ENCODE measurements at places on chromosomes 5 and 9.

DNA sequence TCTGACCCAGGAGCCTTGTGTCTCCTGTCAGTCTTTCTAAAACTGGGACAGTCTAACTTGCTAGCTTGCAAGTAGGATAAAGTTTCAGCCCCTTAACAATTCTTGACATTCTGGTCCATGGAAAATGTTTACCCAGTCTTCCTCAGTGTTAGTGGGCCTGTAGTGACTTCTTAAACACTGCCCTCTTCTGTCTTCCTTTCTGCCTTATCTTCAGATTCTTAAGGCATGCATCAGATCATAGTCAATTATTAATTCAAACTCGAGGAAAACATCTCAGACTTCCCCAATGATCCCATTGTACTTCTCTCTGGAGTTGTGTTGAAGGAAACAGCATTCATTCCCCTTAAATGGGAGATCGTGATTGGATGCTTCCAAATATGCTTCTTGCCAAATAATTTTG, 1199.8 kb downstream of the DTWD2 start:
- peak; percentile 14 for DNase-seq

- DNase-seq: no peak
Measured at GRCh38 chr5:152607401-152608160, 202.5 kb upstream of the NMUR2 start.

GRCh38 chr9:136105398-136106135, 10.5 kb upstream of the NACC2 start:
- DNase-seq: peak; percentile 66

DNA sequence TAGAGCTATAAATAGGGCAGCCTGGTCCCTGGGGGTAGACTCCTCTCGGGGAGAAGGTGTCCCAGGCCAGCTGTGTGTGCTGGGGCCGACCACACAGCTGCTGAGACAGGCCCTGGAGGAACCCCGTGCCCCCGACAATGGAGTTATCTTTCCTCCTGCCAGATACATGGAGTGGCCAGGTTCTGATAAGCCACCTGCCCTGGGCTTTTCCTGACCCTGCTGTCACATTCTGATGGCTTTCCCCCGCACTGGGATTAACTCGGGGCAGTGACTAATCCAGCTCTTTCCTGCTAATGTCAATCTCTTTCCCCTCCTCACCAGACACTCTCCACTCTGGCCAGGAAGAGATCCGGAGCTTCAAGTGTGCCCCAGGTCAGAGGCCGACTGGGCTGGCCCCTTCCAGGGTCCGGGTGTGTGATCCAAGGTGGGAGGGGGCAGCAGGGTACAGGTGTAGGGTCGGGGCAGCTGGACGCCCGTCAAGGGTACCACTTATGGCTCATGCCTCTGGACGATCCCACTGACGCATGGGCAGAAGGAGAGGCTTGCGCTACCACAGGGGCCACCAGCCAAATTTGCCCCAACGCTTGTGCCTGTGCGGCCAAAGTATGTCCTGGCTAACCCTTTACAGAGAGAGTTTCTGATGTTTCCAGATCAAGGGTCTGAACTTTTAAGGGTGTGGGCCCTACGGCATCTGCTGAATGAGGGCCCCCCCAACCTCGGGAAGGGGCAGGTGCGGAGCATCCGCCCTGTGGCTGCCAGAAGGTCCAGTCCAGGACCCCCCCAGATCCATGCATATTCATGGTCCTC, 20.6 kb upstream of the COL5A1 start:
- DNase-seq: no peak

GRCh38 chr9:68547417-68547816, 6.7 kb upstream of the TMEM252 start:
- DNase-seq: no peak

DNA sequence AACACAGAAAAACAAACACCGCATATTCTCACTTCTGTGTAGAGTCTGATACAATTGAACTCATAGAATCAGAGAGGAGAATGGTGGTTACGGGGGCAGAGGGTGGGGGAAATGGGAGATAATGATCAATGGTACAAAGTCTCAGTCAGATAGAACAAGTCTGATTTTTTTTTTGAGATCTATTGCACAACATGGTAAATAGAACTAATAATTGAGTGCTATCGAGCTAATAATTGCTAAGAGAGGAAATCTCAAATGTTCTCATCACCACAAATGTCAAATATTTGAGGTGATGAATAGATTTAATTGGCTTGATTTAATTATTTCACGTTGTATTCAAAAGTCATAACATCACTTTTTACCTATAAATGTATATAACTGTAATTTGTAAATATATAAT, 121.0 kb upstream of the SPIN1 start:
- no peak for DNase-seq

GRCh38 chr9:89277043-89277442, 34.0 kb upstream of the CKS2 start:
- DNase-seq: no peak

DNA sequence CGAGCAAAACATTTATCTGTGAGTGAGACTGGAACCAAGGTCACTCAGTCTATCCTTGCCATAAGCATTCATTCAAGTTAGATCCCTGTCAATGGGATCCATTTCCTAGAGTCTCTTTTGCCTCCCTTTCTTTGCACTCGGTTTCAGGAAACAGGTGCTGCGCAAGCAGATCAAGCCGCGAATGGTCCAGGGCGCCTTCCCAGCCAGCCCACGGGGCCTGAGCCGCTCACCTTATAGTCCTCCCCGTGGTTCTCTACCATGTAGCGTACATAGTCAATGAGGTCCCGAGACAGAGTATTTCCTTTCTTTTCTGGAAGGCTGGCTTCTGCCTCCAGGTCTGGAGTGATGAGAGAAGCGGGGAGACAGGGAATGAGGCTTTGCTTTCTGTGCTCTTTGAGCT, 3.4 kb downstream of the NOP16 start:
- no peak for DNase-seq

All from fibroblast of gingiva (primary cell).